ENCODE measurements at places on chromosomes 6 and 20.

GRCh38 chr20:6007529-6008103 lies 46.2 kb downstream of the LRRN4 start:
- DNase-seq = no peak

DNA sequence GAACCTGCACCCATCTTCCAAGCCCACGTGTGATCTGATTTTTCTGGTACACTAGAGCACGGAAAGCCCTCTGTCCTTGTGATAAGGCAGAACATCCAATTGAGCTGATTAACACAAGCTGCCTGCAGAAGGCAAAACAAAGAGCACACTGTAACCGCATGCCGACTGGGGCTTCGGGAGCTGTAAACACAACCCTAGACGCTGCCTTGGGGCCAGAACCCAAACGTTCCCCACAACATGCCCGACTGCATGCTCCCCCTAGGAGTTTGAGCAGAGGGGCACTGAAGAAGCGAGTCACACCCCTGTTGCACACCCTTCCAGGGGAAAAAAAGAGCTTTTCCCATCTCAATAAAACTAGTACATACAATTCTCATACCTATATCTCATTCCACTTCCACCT lies 470.7 kb downstream of the HTR1B start:
- no peak for DNase-seq

DNA sequence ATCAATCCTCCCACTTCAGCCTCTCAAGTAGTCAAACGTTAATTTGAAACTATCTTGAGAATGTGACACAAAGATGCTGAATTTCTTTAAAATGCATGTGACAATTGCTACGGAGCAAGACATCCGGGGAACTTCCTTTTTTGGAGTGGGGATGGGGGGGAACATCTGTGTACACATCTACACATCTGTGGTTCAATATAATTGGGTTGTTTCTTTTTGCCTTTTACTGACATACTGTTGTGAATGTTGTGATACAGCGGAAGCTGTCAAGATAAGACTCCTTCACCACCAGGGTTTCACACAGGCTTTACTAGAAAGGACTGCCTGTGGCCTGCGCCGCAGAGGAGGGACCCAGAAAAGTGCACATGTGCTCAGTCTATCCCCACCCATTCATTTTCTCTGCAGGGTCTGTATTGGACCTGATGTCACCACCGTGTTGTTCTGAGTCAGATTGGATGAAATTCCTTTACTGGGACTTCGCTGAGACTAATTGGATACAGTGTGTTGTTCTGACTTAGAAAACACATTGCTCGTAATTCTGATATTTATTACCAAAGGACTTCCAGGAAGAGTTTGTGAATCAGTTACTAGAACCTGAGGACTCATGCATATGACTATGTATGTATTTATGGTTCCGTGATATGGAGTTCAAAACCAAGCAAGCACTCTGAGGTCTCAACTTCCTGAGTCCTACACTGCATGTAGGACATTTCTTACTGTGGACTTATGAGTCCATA lies 98.7 kb upstream of the SGK1 start:
- DNase-seq = no peak

DNA sequence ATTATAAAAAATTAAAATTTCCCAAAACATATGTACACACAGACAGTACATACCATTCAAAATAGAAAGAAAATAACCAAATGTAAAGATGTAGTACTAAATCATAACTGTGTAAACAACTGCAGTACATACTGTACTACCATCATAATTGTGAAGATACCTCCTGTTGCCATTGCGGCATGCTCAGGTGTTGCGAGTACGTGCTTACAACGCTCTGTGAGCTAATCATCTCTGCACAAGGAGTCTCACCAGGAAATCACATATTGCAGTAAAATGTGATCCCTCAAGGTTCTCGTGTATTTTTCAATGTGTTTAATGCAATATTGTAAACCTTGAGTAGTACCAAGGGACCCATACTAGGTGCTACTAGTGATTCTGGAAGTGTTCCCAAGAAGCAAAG lies 22.9 kb downstream of the ASIP start:
- no peak for DNase-seq

GRCh38 chr6:80249897-80250296 lies 143.4 kb downstream of the BCKDHB start:
- DNase-seq = no peak

DNA sequence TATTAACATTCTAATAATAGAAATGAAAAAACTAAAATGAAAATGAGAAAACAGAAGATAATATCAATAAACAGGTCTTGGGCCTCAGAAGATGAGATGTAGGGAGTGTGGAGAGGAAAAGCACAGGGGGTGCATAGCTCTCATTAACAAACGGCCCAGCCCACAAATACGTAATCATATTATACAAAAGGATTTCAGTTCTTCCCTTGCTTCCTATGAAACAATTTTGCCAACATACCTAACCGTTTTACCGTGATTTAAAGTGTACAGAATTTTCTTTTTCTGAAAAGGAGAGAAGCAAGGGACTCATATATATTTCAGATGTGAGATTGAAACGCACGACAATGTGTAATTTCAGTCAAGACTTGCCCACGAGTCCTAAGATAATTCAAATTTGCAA lies 136.0 kb downstream of the HFE start:
- no peak for DNase-seq

- no peak for DNase-seq
These were observed 99.6 kb upstream of the TNFAIP3 start for GRCh38 chr6:137767465-137767864.

DNA sequence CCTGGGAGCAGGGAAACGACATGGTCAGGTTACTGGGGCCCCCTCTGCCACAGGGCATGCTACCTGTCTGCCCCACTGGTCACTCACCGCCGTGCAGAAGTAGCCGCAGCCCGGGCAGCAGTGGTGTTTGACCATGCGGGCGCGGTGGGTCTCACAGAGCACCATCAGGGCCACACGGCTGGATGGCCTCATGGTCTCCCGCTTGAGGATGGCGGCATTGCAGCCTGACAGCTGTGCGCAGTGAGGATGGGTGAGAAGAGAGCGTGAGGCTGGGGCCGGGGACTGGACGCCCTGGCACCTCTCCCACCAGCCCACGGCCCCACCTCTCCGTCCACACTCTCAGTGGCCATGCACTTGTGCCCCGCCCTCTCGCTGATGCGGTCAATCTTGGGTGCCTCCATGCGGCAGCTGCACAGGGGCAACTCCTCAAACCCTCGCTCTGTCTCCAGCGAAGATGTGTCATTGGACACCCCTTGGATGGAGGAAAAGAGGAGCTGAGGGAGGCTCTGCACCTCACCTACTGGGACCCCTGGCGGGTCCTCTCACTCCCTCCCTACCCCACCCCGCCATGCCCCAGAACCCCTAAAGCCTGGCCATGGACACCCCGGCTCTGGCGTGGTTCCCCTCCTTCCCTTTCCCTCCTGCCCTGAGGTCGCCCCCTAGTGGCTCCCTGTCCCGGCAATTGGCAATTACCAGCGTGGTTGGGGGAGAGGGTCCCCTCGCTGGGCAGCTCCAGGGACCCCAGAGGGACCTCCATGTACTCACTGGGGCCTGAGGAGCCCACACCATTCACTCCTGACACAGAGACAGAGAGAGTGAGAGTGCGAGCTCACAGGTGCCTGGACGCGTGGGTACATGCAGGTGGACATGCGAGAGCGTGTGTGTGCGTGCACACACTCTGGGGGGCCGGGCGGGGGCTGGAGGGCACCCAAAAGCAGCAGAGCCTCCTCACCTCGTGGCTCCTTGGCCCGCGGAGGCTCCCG lies 8.9 kb downstream of the EHMT2 start:
- peak; percentile 34 for DNase-seq

DNA sequence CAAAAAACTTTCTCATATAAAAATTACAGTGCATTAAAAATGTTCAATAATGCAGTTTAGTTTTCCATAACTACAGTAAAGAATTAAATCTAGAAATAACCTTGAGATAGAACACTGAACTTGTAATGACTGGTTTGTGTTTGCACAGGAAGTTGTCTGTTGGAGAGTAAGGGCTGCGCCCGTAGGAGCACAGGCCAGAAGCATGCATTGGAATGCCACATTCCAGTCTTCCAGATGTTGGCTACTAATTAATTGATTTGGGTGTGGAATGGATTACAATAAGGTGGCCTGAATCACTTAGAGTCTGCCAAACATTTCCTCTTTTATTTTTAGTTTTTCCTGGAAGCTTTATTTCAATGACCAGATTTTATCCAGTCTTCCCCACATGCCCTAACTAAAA lies 582.6 kb upstream of the MMS22L start:
- no peak for DNase-seq

- no peak for DNase-seq
These were observed 2.2 kb downstream of the CBLN4 start for GRCh38 chr20:56002908-56003800.

GRCh38 chr6:42168650-42169049 lies 4.5 kb upstream of the GUCA1A start:
- no peak for DNase-seq

DNA sequence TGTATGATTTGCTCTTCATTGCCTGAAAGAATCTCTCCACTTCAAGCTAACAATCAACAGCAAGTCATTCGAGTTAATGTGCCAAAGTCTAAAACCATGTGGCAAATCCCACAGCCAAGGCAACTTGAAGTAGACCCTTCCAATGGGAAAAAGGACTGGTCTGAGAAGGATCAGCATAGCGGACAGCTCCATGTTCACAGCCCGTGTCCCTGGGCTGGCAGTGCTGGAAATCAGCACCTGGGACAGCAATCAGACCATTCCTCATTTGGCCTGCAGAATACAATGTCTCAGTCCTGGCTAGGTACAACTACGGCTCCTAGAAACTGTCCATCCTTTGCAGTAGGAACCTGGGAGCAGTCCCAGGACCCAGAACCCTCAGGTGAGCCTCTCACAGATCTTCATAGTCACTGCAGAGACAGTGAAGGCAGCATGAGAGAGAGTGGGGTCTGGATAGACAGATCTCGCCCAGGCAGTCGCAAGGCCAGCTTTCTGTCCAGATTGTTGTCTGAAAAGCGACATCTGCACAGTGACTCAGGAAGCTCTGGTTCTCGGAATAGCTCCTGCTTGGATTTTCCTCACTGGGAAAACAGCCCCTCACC lies 1.1 kb downstream of the GJA10 start:
- DNase-seq = no peak

DNA sequence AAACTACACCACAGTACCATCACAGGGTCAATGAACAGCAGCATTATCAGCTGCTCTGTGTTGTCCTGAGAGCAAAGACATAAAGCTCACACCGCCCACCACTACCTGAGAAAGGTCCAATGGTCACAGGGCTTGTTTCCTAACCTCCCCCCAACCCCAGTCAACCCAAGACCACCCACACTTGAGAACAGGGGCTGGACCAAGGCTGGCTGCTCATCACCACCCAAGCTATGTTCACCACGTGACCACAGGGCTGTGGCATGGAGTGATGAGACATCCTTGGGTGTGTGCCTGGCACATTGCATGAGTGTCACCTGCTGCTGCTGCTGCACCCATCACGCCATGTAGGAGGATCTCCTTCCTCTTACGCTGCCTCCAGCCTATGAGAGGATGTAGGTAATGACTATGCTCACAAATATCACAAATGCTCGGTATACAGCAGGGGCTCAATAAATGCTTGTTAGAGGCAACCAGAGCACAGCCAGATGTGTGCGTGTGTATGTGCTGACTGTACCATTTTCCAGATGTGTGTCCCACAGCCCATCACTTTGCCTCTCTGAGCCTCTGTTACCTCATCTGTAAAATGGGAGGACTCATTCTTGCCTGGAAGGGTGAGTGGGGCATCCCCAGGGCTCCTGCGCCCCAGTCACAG lies 23.3 kb upstream of the SIRPA start:
- DNase-seq = no peak

- no peak for DNase-seq
These were observed 6.8 kb upstream of the ARMC2 start for GRCh38 chr6:108841377-108841855.

GRCh38 chr6:169239181-169239580 lies 14.5 kb downstream of the THBS2 start:
- no peak for DNase-seq

DNA sequence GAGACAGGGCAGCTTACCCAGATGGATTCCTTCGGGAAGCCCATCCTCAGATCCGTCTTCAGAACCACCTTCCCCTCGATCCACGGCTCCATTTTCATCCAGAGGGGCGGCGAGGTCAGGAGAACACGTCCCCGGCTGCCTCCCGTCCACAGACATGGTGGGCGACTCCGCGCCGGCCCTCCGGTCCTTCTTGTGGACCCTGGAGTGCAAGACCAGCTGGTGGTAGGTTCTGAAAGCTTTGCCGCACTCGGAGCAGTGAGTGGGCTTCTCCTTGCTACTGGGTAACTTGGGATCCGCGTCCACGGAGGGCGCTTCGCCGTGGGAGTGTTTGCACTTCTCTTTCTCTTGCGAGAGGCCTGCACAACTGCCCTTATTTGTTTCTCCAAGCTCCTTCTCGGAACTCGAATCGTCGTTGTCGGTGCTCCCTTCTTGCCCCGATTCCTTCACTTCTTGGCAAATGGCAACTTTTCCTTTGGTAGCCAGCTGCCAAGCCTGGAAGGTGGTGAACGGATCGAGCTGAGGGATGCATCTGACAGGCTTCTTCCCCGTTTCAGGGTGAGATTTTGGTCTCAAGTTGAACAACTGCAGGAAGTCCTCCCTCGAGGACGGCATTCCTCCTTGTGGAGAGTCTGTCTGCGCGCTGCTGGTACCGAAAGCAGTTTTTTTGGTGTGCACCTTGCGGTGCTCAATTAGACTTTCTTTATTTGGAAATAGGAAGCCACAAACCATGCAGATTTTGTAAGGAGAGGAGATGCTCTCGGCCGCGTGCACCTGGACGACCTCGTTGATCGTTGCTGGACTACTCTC lies 12.0 kb downstream of the ZNF217 start:
- no peak for DNase-seq

- no peak for DNase-seq
These were observed 30.7 kb downstream of the TRAM2 start for GRCh38 chr6:52546192-52546591.

DNA sequence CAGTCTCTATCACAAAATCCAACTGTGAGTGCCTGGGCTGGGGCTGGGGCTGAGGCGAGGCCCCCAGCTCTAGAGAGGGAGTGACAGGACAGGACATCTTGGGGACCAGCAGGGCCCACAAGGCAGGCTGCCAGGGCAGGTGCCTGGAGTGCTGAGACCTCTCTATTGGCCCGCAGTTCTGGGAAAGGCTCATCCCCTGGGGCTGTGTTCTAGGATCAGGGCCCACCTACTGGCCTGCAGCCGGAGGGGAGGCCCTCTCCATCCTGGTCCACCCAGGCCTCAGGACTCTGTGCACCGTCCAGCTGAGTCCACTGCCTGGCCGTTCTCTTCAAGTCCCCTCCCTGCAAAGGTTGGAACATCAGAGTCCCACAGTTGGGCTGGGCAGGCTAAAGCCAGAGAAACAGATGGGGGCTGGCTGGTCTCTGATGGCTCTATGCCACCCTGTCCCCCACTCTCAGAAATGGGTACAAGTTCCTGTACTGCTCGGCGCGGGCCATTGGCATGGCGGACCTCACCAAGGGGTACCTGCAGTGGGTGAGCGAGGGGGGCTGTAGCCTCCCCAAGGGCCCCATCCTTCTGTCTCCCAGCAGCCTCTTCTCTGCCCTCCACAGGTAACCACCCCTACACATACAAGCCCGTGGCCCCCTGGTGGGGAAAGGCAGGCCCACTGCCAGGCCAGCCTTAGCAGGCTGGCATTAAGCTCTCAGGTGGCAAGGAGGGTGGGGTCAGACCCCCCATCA lies 9.0 kb downstream of the EMILIN3 start:
- DNase-seq = no peak

Data from immature natural killer cell (primary cell).